Activated CD4-positive, CD25-positive, alpha-beta regulatory T cell treated with anti-CD3 and anti-CD28 coated beads, Interleukin-2, amount 50 U/mL, for 16 hours (primary cell): ENCODE measurements at places on chromosomes 1 and 21.

DNA sequence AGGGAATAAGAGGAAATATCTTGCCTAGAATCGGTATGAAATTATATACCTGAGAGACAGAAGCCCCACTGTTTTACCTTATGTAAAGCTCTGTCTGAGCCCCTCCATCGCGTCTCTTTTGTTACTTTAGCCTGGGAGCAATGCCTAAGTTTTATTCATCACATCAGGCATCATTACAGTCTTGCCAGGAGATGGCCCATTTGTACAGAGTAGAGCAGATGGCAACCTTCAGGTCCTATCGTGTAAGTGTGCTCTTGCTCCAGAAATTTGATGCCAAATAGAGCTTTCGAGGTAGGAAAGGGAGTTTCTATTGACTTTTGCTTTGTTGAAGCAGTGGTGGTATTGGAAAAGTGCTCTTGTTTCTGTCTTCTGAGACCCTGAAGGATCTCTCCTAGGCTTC, 24.9 kb downstream of the CFAP126 start:
- no peak for DNase-seq

- DNase-seq: no peak
Observed at GRCh38 chr1:55869065-55869464, 653.9 kb upstream of the USP24 start.

DNA sequence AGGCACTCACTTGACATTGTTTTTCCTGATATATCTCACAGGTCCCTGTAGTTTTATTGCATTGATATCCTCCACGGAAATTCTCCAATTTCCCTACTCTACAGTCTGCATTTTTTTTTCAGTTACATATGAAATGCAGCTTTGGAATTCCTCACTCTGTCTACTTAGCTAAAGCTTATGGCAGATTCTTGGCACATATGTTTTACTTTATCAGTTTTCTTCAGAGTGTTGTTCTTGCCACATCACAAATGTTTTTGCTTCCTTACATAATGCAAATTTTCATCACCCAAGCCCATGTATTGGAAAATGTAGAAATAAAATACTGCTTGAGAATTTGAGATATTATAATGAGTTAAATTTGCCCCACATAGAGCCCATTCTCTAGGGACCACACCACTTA, 1895.1 kb downstream of the MRPL39 start:
- DNase-seq: no peak

DNA sequence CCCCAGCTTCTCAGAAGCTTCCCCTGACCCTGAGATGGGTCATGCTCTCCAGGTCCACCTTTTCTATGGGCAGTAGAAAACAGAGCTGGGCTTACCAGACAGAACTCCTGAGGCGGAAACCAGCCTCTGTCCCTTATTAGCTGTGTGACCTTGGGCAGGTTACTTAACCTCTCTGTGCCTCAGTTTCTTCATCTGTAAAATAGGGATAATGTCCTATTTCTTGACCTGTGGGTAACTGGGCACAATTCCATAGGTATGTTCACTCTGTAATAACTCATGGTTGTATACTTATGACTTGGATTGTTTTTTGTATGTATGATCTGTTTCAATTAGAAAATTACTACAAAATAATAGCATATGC, 57.1 kb upstream of the EDN2 start:
- no peak for DNase-seq

GRCh38 chr1:218785928-218786327, 387.8 kb upstream of the LYPLAL1 start:
- DNase-seq: no peak

DNA sequence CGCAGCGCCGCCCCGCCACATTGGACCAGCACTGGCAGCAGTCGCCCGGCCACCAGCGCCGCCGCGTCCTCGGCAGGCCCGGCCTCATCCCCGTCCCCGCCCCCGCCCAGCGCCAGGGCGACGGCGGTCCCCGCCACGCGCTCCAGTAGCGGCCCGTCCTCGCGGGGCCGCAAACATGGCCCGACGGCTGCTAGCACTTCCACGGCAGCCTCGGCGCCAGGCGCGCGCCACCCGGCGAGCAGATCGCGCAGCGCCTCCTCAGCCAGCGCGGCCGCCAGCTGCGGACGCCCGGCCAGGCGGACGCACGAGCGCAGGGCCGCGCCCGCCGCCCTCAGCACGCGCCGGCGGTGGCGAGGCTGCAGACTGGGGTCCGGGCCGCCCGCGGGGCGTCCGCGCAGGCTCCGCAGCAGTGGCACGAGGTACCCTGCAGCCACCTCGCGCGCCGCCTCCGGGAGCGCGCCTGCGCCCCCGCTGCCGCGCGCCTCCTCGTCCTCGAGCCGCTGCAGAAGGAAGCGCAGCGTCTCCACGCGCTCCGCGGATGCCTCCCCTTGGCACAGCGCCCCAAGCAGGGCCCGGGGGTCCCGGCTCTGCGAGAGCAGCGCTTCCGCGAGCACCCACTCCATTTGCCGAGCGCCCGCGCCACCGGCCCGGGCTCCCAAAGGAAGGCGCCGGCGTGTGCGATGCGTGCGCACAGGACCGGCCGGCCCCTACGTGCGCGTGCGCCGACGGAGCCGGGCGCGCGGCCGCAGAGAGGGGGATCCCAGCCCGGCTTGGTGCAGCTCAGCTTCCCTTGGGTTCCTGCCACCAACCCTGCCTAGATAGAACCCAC, at the start of gene TARBP1:
Gene TARBP1, minus strand, starts transcription at position 699 of the 829 bp plus-strand sequence. Its CDS starts 76 bp downstream, at position 623.
- peak; percentile 40 for DNase-seq

DNA sequence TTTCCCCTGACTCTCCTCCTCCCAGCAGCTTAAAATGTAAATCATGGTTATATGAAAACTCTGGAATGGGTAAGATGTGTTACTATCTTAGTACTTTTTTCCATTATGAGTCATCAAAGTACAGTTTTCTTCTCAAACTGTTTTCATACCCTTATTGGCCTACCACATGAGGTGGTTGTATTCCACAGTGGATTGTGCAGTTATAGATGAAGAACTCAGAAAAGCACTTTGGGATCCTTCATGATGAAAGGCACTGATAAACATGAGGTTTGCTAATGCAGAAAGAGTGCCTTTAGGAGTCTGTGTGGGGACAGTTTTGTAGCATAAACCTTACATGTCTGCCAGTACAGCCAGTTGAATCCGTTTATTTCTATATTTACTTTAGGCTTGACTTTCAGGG, 32.0 kb upstream of the MYOCOS start:
- DNase-seq: no peak
